Mesenteric fat pad (tissue), 1 donor: ENCODE measurements at places on chromosomes 16 and 17. TPM values are rescaled to one million over a fixed set of nuclear protein-coding genes. Genes with fewer than 3 reads are reported as not detected.

Gene CD300H
- total RNA-seq = not detected

Gene COASY
- 57.3 TPM for total RNA-seq

Gene CBX4
- 16.9 TPM for total RNA-seq

Gene KRT36
- total RNA-seq = not detected

Gene SLC52A1
- 0.22 TPM for total RNA-seq

Gene GAST
- total RNA-seq = not detected

- no peak for DNase-seq
Observed at GRCh38 chr17:12349297-12349696, 316.4 kb upstream of the MYOCD start.

DNA sequence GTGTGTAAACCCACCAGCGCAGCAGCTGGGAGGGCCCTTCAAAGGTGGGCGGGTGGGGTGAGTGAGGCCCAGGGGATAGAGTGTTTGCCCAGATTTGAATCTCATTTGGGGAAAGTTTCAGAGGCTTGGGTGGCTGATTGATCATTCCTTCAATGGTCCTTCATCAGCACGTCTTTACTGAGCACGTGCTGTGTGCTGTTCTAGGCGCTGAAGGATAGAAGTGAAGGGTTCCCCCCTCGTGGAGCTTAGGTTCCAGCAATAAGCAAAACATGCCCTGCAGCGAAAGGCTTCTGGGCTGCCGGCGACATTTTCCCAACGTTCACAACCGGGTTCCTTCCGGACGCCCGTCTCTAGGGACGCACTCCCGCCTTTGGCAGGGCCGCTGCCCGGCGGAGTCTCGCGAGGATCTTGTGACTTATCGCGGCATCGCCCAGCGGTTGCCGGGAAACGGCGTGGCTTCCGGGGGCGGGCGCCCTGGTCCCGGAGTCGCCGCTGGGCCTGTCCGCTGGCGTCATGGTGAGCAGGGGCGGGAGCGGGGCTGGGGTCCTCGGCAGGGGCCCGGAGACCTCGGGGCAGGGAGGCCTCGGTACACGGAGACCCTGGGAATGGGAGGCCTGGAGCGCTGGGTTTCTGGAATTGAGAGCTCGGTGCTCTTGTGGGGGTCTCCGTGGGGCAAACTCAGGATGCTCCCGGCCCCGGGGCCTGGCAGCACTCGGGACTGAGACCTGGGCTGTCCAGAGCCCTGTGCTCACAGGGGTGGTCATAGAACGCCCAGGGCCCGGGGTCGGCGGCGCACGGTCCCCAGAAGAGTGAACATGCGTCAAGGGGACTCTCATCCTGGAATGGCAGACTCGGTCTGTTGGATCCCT, 3.2 kb upstream of the DBNDD1 start:
- peak; percentile 97 for DNase-seq

GRCh38 chr16:77450790-77451487, 16.1 kb upstream of the ADAMTS18 start:
- no peak for DNase-seq

DNA sequence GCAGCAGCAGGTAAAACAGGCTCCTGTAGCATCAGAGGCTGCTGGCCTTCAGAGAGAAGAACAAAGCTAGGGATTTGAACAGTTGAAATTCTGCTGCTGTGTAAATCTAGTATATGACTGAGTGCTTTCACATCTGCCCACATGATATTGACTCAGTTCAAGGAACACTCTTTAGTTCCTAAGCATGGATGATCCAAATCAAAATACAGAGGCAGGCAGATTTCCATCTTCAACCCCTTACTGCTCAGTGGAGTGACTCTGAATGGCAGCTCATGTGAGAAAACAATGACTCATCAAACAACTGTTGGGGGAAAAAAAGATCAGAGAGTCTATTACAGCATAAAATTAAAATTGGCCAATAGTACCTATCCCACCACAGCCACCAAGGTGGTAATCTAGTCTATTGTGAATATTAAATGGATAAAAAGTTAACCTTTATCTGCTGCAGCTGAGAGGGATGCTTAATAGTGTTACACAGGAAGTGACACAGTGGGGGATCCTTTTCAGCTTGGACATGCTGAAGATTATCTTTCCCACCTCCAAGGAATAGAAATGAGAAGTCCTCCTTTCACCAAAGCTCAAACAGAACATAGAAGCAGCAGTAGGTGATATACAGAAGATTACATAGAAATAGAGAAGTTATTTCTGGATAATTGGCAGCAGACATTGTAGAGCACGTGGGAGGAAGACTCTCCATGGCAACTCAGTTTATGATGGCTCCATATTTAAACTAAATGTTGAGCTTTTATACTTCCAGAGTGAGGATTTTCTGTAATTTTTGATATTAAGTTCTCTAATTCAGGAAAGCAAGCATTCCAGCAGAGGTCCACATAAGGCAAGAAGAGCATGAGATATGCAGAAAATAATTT, 239.7 kb upstream of the ERCC4 start:
- no peak for DNase-seq

GRCh38 chr16:88003316-88003715, 52.1 kb downstream of the BANP start:
- peak; percentile 49 for DNase-seq

DNA sequence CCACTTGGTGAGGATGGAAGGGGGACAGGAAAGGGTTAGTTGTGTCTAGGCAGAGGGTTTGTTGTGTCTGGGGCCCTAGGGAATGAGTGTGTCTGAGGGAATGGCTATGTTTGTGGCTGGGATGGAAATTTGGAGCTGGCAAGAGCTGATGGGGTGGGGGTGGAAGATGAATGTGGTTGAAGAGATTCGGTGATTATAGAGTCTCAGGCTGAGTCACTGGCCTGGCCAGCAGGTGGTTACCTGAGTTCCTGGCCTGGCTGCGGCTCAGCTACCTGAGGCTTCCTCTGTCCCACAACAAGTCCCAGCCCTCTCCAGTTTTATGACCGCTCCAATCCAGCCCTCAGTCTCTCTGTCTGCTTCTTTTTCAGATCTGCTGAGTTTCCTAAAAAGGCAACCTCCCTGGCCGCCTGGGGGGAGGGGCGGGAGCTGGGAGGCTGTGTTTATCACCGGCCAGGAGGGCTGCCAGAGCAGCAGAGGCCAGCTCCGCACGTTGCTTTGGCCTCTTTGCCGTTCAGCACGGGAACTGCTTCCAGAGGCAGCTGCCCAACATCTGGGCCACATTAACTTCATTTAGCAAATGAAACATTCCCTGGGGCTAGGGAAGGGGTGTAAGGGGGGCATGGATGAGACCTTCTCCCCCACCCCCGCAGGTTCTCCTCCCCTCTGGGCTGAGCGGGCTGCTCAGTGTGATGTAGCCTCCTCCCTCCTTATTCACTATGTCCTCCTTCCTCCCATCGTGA, 21.8 kb downstream of the ITGB3 start:
- DNase-seq = no peak

GRCh38 chr17:80394629-80395216, 20.2 kb upstream of the ENDOV start:
- DNase-seq = no peak

GRCh38 chr17:44487170-44487569, 16.0 kb downstream of the GPATCH8 start:
- no peak for DNase-seq

DNA sequence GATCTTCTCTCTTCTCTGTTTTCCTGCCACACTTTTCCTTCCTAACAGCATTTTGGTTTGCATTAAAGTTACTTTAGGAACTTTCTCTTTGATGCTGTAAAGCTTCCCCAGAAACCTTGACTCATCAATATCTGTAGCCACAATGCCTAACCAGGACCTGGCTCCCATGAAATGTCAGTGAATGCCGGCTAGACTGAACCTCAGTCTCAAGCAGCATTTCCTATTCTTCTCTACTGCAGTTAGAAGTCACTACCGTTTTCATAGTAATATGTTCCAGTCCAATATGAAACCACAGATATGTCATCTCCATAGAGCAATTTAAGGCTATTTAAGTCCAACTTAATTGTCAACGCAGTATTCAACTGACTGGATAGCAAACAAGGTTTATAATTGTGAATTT, 28.9 kb downstream of the ITFG1 start:
- DNase-seq = no peak
